H7 (cell line): ENCODE measurements at places on chromosomes 7 and 10.

DNA sequence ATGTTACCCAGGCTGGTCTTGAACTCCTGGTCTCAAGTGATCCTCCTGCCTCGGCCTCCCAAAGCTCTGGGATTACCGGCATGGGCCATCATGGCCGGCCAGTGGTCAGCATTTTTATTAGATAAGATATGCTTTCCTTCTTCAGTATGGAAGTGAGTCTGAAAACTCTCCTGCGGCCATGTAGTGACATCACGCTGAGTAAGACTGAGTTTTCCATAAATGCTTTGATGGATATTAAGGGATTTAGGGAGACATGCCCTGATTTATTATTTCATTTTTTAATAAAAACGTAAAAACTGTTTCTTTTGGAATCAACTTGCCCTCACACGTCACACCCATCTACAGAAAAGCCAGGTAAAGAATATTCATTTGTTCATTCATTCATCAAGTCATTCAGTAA lies 48.4 kb downstream of the DYNC1I1 start:
- no peak for DNase-seq

DNA sequence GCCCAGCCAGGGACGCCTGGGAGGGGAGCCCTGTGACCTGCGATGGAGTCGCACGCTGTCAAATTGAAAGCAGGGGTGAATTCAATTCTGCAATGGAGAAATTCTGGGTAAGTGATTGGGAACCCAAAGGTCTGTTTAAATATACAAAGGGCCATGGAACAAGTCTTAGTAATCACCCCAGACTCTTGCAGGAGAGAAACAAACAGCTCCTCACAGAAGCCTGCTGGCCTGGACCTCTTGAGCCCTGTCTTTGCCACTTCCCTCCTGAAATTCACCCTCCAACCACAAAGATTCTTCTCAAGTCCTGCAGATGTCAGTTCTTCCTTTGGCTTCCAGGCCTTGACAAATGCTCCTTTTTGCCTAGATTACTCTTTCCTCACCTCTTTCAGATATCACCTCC lies 97.3 kb downstream of the GLI3 start:
- DNase-seq = no peak

DNA sequence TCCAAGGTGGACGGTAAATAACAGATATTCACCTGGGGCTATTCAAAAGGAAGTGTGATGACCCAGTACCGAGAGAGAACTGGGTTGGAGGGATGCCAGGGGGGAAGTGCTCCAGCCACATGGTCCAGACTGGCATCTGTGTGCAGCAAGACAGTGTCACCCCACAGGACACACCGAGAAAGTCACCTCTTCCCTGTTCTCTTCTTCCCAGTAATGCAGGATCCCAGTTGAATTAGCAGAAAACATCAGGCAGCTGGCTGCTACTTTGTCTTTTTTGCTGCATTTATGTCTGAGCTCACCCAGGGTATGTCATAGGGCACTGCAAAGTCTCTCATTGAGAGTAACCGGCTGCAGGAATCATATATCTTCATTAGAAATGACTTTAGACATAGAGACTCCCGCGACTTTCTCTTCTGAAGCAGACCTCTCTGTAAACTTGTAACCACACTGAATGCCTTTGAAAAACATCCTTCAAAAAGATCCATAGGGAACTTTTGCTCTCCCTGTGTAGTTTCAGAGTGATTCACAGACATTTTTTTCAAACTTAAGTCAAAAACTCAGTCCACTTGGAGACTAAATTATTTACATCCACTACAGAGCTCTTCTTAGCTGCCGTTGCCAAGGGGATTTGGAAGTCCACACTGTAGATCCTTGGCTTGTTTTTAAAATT lies 609.0 kb upstream of the DPP6 start:
- DNase-seq = no peak

- DNase-seq = no peak
Measured at GRCh38 chr7:148095066-148095465, 495.5 kb upstream of the C7orf33 start.

GRCh38 chr7:2821161-2821841 lies 22.8 kb downstream of the GNA12 start:
- peak; percentile 74 for DNase-seq

DNA sequence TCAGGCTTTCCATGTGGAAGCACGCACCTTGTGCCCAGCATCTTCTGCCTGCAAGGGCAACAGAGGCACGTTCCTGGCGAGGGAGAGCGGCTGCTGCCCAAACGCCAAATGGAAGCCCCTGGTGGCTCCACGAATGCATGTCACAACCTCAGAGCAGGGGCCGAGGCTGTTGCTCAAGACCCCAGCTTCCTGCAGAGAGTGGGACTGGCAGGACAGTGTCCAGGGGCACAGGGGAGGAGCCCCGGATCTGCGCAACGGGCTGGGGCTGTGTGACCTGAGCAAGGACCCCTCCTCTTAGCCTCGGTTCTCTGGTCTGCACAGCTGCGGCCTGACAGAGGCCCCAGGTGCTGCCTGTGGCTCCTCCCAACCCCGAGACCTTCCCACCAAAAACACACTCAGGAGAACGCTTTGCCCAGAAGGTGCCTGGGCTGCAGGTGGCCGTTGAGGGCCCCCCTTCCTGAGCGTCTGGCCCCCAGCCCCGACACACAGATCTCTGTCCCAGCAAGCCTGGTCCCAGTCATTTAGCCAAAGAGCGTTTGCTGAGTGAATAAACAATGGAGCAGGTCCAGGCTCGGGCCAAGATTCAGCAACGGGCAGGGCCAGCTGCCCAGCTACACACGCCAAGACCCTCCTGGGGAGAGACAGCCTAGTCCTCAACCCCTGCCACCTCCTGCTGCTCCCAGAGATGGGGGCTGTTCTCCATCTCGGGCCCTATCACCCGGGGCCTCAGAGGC lies 1.2 kb downstream of the MICALL2 start:
- peak; percentile 75 for DNase-seq

DNA sequence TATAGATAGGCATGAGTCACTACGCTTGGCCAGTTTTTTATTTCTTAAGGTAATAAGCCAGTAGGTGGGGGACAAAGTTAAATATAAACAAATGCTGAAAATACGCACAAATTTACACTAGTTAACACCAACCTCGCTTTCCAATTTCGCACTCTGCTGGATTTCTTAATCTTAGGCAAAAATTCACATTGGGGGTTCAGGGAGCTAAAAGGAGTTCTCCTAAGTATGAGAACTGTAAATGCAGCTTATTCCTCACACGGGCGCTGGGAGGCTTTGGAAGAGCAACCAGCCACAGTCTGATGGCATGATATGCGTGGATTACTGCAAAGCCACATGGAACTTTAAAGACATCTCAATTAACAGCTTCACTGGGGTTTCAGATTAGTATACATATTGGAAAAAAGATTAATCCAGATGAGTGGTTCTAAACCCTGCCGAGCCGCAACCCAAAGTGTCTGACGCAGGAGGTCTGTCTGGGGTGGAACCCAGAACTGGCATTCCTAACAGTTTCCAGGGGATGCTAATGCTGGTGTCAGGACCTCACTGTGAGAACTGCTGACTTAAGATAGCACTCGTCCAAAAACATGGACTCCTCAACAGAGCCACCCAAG lies 16.2 kb downstream of the TNS3 start:
- DNase-seq = no peak

DNA sequence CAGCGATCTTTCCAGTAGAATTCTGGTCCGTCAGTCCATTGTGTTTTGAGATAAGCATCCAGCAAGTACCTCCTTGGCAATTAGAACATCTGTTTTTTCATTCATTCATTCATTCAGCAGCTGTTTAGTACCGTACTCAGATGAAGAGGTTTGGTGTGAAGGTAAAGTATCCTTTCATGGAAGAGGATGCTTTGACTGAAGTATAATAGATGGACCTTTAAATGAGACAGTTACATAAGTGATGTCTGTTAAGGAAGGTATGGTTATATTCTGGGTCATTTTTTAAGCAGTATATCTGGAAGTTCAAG lies 1.2 kb downstream of the MAPK8 start:
- no peak for DNase-seq

DNA sequence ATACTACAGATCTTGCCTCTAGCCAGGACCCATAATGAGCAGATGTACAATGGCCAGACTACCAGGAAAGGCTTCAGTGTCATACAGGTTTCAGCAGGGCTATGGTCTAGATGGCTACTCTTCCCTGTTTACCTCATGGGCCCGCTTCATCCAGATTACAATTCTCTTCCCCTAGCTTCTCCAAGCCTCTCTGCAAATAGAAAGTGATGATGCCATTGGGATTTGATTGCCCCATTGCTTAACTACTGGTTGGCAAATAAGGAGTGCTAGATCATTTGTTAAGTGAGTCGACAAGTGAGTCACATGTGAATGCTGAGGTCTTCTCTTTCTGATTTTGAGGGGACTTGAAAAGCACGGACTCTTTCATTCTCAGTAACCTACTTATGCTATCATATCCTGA lies 361.5 kb upstream of the LRRTM3 start:
- no peak for DNase-seq

DNA sequence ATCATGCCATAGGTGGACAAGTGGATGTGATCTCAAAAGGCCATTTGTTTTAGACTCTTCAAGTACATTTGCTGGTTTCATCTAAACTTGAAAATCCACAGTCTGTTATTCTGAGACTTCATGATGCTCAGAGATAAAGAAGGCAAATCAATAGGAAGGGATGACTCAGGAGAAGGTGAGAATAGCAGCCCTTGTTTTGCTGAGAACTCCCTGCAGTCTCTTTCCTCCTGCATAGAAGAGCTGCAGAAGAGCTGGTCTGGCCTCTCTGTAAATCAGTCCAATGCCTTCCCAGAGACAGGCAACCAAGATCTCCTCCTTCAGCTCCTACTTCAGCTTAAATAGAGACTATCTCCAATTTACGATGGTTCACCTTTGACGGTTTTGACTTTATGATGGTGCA lies 4.0 kb upstream of the BAIAP2L1 start:
- DNase-seq = no peak

GRCh38 chr7:130506358-130506757 lies 14.5 kb downstream of the MEST start:
- DNase-seq = no peak

DNA sequence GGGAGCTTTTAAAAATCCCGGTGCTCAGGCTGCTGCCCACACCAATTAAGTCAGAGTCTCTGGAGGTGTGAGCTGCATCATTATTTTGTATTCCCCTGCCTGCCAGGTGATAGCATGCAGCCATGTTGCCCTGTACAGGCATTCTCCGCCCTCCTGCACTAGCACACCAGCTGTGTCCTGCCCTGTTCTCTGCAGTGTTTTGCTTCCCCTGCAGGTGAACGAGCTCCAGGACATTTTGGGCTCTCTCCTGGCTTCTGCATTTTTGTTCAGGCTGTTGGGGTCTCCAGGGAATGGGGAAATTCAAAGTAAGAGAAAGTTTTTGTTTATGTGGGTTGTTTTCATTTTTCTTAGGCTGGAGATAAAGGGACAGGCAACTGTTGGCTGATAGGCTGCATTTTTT lies 271.0 kb upstream of the COBL start:
- peak; percentile 26 for DNase-seq

- DNase-seq = no peak
Measured at GRCh38 chr7:40263752-40264390, 129.1 kb downstream of the SUGCT start.

- DNase-seq = no peak
Measured at GRCh38 chr7:136053689-136054485, 76.7 kb upstream of the MTPN start.

GRCh38 chr7:30867483-30867882 lies 44.2 kb upstream of the AQP1 start:
- DNase-seq = no peak

DNA sequence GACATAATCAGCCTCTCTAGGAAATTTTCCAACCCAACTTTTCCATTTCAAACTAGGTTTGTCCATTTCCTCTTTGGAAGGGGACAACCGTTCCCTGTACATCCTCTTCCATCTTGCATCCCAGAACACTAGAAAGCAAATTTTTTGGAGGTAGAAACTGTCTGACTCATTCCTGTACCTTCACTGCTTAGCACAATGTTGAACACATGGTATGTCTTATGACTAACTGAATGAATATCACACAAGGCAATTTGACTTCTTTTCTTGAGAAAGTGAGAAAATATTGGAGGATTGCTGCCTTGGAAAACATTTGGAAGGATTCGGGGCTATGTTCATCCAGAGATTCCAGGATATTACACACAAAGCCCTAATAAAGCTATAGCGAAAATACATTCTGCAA lies 289.1 kb downstream of the FGFR2 start:
- DNase-seq = no peak

- DNase-seq = no peak
Measured at GRCh38 chr7:1690359-1690958, 20.4 kb downstream of the ELFN1 start.

GRCh38 chr10:78870458-78870857 lies 198.3 kb upstream of the ZMIZ1 start:
- no peak for DNase-seq

GRCh38 chr7:95396136-95397032 lies at the start of gene PON3:
PON3 (minus strand) TSS chr7:95396375; CDS start chr7:95396350, 25 bp downstream.
- DNase-seq = peak; percentile 55

- no peak for DNase-seq
Measured at GRCh38 chr7:98758157-98758556, 111.7 kb downstream of the TMEM130 start.

- no peak for DNase-seq
Measured at GRCh38 chr7:28988810-28989209, 30.7 kb upstream of the TRIL start.

GRCh38 chr10:12807096-12807755 lies 194.3 kb downstream of the CCDC3 start:
- DNase-seq = no peak

DNA sequence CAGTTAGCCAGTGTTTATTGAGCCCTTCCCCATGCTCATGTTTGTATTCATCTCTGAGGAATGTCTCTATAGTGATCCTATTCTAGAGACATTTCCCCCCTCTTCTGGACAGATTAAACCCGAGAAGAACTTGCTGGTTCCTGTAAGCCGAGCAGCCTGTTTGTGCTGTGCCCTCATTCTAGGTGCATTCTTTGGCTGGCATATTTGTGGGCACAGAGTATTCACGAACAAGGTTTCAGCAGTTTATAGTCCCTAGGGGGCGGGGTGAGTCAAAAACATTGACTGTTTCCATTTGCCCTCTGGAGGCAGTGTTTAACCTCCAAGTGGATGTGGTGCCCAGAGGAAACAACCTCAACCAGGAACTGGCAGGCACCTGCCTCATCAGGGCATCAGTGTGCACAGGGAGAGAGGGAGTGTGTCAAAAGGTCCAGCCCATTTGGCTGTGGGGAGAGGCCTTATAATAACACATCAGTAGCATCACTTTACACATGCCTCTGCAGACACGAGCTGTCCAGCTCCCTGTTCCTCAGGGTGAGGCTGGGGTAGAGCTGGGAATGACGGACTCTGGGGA lies 273.3 kb upstream of the LRGUK start:
- peak; percentile 15 for DNase-seq

GRCh38 chr10:102581401-102581800 lies 62.9 kb upstream of the TRIM8 start:
- DNase-seq = no peak

GRCh38 chr10:126423732-126424491 lies 35.6 kb upstream of the ADAM12 start:
- DNase-seq = no peak

- DNase-seq = no peak
Measured at GRCh38 chr7:41038211-41038610, 664.7 kb downstream of the INHBA start.

GRCh38 chr10:109103278-109103677 lies 820.0 kb downstream of the XPNPEP1 start:
- DNase-seq = no peak
